ENCODE measurements at places on chromosomes 1 and 21.
A peak's percentile ranks its signal among the peaks of the same experiment; 100 is the strongest.

GRCh38 chr1:233940908-233941307, 36.4 kb downstream of the SLC35F3 start:
- no peak for DNase-seq

- no peak for DNase-seq
Measured at GRCh38 chr1:178461701-178462100, 35.1 kb downstream of the CLEC20A start.

- DNase-seq = no peak
Measured at GRCh38 chr1:12204140-12204539, 25.7 kb upstream of the VPS13D start.

- DNase-seq = peak; percentile 64
Measured at GRCh38 chr1:202255343-202255742, 61.7 kb downstream of the LGR6 start.

DNA sequence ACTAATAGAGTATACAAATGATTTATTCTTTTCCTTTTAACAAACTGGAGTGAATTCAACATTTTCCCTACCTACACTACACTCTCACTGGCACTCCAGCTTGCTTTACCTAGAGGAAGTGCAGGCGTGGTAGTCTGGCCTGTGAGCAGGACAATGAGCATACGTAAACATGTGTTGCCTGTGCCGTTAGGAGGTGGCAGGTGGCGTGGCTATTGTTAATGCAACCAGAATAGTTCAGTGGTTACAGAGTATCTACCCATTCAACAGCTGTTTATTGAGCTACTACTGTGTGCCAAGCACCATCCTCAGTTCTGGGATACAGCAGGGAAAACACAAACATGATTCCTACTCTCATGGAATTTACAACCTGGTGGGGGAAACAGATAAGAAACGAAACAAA, 299.7 kb upstream of the KAZN start:
- no peak for DNase-seq

DNA sequence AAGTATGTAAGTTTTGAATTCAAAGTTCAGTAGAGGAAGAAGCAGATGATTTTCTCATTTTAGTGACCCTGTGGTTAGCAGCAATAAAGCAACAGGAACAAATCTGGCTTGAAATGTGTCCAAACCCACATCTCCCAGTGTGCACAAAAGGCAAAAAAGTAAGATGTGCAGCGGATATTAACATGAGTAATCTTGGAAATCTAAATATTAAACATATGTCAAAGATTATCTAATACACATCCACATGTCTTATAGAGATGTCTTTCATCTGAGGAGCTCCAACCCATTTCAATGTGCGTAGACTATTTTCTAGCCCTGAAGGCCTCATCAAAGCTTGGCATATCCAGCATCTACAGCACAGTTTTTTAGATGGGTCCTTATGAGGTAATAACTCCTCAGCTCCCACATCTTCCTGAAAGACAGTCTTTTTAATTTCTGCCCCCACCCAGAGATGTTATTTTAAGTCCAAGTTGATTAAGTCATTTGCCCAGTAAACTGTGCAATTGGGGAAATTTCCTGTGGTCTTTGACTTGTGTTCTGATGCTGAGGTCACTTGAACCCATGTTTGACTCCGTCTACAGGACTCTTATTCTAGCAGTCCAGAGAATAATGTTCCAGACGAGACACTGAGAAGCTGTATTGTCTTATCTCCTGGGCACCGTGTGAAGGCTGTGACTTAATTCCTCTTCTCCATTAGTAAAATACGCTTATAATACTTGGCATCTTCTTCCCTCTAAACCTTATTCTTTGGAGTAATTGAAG, 73.7 kb downstream of the LMO4 start:
- DNase-seq = no peak

- no peak for DNase-seq
Measured at GRCh38 chr1:155062702-155063411, 683 bp upstream of the EFNA4 start.

GRCh38 chr1:231847612-231848397, 221.2 kb downstream of the DISC1 start:
- no peak for DNase-seq

GRCh38 chr1:178953538-178954324, 72.0 kb upstream of the FAM20B start:
- no peak for DNase-seq

GRCh38 chr1:244111027-244111426, 59.9 kb downstream of the ZBTB18 start:
- DNase-seq = no peak

DNA sequence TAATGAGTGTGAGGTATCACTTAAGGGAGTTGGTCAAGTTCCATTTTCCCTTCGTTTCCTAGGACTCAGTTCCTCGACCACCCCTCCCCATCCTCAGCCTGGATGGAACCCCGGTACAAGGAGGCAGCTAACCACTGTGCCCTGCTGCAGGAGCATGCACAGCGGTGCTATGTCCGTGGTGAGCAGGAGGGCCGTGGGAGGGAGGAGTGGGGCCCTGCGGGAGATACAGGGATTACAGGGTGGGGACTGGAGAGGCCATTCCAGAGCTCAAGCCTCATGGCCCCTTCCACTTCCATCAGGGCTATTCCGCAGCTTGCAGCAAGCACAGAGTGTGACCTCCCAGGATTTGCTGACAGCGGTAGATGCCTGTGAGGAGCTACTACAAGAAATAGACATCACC, 25.8 kb downstream of the HYI start:
- DNase-seq = no peak

DNA sequence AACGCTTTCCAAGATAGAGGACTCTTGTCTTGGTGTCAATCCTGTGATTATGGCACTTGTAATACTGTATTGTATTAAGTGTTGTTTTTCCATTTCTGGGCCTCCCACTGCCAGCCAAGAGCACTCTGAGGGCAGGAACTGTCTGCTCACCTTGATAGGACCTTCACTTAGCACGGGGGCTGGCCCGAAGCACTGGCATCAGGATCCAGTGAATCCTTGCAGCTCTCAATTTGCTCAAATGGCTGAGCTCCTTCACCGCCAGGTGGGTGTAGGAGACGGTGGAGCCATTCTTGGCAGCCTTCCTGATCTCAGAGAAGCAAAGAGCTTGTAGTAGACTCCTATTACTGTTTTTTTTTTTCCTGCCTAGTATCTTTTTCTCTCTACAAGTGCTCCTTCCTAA, 17.7 kb downstream of the MECR start:
- peak; percentile 44 for DNase-seq

DNA sequence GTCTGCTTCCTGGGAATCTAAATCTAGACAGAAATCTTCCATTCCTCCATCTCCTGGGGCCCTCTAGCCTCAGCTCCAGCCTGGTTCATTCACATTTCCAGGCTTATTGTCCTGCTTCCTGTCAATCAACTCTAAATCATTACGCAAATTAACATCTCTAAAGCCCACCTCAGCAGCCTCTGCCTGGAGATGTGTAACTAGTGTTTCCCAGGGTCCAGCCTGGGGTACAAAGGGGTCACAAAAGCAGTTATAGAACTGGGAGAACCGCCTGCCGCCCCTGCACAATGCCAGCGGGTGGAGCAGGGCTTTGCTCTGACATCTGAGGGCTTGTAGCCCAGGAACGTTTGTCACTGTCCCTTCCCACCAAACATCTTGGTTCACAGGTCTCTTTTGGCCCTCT, 373.5 kb downstream of the RRAGC start:
- DNase-seq = no peak

DNA sequence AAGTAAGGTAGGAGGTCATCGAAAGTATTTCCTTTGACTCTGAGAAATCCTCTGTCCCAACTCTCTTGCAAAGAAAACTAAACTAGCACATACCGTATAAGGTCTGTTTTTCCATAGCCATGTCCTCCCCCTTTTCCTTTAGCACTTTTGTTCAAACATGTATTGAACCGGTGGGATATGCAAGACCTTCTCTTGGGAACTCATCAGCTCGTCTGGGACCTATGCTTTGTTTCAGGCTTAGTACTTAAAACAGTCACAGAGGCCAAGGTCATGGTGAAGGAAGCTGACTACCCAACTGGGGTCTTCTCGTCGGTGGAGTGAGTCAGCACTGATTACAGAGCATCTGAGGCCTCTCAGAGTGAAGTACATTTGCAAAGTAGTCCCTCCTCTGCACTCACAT, 185.0 kb downstream of the ZBTB18 start:
- DNase-seq = no peak

GRCh38 chr1:3215198-3216014, 146.4 kb downstream of the PRDM16 start:
- DNase-seq = peak; percentile 58

- no peak for DNase-seq
Measured at GRCh38 chr1:176450526-176450925, 12.4 kb upstream of the PAPPA2 start.

GRCh38 chr1:212630158-212630900, 21.8 kb downstream of the ATF3 start:
- peak; percentile 79 for DNase-seq

DNA sequence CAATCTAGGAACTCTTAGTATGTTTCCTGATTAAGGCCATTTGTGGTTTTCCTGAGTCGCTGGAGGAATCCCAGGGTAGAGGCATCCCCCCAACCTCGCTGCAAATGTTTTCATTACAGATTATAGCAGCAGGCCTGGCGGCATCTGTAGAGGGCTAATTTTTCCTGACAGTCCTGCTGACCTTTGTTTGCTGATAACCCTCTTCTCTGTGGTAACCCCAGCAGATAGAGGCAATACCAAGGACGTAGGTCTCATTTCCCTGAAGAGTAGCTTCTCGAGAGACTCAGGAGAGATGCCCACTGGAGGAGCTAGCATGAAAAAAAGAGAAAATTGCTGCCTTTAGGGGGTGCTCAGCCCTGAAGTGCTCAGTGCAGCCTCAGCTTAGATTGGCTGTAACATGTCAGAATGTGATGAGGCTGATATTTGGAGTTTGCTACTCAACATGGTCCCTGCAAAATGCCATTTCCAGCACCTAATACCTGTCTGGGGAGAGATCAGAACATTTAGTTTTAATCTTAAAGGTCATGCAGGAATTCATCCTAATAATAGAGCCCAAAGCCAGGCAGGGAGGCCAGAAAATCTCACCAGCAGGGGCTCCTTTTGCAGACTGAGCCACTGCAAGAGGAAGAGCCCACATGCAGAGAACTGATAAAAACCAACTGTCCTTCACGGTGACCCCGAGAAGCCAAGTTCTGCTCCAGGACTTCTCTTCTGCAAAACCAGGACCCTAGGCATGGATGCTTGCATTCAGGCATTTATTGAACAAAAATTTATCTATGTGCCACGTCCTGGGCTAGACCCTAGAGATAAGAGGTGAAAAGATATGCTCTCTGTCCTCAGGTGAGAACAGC, 184.5 kb downstream of the KAZN start:
- no peak for DNase-seq

- DNase-seq = no peak
Measured at GRCh38 chr1:109025694-109026093, 16.2 kb downstream of the WDR47 start.

DNA sequence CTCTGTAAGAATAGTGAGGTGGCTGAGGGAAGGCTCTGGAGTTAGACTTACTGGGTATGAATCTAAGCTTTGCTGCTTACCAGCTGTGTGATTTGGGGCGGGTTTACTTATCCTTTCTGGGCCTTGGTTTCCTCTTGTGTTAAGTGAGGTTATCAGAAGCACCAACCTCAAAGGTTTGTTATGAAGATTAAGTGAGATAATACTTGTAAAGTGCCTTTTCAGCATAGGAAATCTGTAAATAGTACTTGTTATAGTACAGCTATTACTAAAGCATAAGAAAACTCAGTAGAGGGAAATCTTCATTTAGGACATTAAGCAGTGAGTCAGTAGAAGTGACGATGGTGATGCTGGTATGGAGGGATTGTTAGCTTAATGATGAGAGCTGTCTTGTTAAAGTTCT, 12.1 kb downstream of the HHAT start:
- no peak for DNase-seq

DNA sequence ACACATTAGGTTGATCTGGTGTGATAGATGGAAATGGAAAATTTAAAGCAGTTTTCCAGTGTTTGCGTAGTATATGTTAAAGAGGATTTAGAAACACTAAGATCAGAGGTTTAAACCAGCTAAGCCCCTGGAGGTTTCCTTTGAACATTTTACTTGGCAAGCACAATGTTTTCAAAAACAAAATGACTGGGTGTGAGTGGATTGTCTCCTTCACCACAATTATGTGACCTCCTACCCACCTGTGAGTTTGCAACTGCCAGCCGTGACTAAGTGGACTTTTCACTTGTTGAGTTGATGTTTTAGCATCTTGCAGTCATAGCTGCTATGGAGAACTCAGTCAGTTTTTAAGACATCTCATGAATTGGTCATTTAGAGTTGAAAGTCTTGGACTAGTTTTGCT, 4.7 kb downstream of the CCDC190 start:
- no peak for DNase-seq

GRCh38 chr1:115036814-115037507, 7.3 kb downstream of the TSHB start:
- DNase-seq = no peak

DNA sequence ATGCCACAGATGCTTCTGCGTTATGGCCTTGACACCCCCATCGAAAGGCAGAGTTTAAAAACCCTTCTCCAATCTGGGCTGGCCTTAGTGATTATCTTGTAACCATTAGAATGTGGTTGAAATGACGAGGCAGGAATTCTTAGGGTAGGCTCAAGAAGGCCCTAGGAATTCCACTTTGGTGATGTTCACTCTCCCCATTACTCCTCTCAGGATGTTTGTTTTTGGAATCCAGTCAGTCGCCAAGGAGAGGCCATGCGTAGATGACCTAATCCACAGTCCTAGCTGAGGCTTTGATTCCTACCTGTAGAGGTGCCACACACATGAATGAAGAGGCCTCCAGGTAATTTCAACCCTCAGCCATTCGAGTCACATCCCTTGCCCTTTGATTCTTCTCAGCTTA, 318.2 kb downstream of the NEGR1 start:
- no peak for DNase-seq

DNA sequence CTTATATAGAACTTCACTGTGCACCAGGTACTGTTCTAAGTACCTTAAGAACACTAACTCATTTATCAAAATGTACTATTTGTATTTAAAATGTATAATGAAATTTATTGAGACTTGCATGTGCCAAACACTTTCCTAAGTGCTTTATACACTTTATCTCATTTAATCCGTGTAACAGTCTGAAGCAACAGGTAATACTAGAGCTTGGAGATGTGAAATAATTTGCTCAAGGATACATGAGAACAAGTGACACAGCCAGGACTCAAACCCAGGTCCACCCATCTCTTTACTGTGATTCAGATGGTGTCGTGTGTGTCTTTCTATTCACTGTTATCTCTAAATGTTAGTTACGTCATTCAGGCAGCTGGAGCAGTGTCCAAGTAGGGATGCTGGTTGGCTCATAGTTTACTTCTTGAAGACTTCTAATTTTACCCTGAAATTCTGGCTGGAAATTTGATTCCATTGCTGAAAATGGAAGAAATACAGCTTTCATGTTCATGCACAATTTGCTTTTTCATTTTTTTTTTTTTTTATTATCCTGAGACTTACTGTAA, 169.7 kb upstream of the UBE2U start:
- DNase-seq = no peak

GRCh38 chr1:156879876-156880275, 13.6 kb upstream of the PEAR1 start:
- no peak for DNase-seq

- DNase-seq = no peak
Measured at GRCh38 chr21:34524646-34525601, 12.9 kb upstream of the KCNE1 start.

- no peak for DNase-seq
Measured at GRCh38 chr1:245589906-245590305, 435.1 kb downstream of the KIF26B start.

Data from posterior cingulate gyrus (tissue), 11 donors.